ENCODE measurements at places on chromosomes 5 and 9.

DNA sequence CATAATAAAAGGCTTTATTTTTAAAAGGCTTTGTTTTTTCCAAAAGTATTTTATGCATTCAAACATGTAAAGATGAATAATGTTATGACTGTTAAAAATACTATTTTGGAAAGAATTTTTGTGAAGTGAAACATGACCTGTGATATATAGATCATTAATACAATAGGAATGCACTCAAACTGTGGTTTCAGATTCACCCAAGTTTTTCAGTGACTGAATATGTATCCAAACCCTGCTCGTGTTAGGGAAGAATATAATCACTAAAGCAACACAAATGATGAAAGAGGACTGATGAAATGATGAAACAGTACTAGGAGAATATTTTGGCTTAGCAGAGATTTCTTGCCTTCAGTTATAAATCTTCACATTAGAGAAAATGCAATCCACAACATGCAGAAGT is 278.0 kb downstream of the ADAMTS6 start:
- no peak for DNase-seq

DNA sequence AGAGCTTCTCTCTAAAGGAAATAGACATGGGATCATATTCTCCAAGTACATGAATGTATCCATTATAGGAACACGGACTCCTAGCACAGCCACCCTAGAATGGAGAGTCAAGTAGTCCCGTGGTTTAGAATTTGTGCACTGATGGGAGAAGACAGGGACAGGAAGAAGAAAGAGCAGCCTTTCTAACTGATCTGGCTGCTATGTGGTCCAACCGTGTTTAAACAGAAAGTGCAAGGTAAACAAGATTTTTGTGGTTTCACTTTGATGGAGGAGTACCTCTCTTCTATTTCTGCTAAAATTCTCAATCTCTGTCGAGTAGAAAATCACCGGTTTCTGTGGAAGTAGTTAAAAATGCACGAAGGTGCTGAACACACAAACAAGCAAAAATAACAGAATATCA is 171.3 kb downstream of the ST8SIA4 start:
- DNase-seq = no peak

DNA sequence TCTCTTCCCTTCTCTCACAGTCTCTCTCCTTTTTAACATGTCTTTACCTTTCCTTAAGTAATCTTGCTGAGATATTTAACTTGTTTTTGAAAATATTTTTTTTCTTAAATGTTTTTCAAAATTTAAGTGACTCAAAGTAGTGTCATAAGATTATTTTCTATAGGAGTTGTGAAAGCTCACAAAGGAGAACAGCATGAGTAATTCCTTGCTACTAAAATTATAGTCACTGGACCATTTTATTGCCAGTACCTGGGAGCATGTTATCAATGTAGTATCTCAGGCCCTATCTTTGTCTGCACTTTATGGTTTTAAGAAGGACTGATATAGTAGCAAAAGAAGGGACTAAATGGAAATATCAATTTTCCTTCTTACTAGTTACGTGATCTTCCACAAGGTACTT is 181.9 kb downstream of the TMEM232 start:
- DNase-seq = no peak

DNA sequence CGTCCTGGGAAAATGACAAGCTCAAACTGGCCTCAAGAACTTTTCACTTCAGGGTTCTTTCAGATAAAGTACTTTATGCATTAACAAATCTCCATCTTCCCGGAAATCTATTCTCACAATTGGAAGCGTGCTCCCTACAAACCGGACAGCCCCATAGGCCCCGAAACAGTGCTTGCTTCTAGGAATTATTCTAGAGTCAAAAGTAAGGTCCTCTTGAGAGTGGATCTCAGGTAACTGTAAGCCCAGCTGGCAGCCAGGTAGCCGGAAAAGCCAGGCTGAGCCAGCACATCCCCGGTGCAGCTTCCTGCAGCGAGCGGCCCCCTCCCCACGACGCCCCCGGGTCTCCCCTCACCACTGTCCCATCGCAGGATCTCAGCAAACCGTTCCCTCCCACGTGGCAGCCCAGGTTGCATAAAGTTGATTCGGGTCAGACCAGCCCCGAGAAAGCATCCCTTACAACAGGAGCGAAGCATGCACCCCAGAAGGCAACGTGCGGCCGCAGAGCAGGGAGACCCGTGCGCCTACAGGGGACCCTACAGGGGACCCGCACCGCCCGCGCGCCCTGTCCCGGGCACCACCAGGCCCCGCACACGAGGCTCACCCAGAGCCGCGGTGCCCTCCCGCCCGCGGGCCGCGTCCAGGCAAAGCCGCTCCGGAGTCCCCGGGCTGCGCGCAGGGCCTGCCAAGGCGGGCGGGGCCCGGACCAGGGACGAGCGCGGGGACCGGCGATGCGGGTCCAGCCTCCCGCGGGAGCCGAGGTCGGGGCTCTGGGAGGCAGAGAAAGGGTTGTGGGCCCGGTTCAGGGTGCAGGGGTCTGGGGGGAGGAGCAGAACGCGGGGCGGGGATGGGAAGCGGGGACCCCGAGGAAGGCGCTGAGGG is 920 bp downstream of the LPCAT1 start:
- no peak for DNase-seq

GRCh38 chr5:90169078-90169477 is 240.5 kb downstream of the CETN3 start:
- DNase-seq = no peak

DNA sequence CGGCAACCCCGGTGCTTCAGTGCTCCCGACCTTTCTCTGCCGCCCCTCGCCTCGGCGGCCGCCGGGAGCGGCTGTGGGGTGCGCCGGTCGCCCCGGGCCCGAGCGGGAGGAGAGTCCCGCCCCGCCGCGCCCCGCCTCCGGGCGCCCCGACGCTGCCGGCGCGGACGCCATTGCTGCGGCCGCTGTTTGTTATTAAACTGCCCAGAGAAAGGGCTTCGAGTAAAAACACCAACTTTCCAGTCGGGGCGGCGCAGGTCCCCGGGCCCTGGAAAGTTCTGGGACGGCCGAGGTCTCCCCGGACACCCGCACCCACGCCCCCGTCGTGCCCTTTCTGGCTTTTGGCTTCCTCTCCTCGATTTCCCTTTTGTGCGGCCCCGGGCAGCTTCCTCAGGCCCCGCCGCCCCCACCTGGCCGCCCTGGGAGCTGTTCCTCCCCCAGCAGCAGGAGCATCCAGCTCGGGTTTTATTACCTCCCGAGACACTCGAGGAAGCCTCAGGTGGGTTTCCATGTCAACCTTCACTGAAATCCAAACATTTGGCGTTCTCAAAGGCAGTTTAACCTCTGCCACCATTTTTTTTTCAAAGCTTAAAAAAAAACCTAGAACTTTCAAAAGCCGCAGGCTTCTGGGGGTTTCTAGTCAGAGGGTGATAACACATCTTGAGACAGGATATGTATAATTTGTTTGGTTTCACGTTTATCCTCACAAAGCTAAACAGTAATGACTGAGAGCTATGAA is 334.4 kb downstream of the CWC27 start:
- peak; percentile 26 for DNase-seq

DNA sequence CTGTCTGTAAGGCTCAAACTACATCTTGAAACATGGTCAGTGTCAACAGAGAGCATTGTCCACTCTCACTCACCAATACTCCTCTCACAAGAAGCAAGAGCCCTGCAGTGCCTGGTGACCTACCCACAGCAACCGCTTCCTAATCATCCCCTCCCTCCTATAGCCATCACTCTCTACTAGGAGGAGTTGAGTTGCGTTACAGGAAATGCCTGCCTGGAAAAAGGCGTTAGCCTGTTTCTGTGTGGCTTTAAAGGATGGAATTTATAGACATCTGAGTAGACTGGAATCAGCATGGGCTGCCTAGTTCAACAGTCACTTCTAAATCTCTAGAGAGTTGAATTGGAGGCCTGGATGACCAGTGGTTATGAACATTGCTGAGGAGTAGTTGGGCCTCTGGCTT is 108.3 kb upstream of the FER start:
- DNase-seq = no peak

DNA sequence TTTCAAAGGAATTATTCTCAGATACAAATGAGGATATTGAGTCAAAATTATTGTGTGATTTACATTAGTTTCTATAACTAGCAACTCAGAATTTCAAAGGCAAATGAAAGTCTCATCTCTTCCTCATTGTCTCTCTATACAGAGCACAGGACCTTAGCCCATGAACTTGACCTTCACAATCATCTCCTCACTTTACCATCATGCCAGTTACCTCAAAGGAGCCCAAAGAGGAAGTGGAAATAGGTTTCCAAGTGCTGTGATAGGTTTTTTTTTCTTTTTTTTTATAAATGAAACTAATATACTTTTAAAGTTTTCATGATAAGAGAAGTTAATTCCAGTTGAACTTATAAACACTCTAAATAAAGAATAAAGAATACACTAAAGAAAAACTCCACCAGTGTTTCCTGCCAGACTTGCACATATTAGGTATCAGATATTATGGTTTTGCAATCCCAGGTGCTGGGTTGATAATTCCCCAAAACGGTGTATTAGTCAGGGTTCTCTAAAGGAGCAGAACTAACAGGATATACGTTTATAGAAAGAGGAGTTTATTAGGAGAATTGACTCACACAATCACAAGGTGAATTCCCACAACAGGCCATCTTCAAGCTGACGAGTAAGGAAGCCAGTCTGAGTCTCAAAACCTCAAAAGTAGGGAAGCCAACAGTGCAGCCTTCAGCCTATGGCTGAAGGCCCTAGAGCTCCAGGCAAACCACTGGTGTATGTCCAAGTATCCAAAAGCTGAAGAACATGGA is 50.1 kb upstream of the ADAMTS16 start:
- no peak for DNase-seq

DNA sequence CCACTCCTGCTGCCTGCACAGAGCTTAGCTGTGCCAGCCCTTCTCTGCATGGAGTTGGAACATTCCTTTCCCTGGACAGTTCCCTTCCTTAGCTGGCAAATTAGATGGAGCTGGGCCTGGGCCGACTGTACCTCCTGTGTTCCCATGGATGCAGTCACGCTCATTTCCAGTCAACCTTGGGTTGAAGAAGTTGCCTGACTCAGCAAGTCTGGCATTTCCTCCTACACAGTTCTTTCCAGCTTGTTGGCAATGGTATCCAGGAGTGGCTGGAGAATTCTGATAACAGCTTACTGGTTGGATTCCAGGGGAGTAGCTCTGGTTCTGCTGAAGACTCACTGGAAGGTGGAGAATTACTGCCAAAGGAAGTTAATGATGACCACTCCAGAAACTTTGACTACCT is 9.2 kb upstream of the TAF1L start:
- no peak for DNase-seq
